CD4-positive, alpha-beta T cell treated with Interferon alpha-2 for 1 hour (primary cell): ENCODE measurements at places on chromosomes 11 and 22.

DNA sequence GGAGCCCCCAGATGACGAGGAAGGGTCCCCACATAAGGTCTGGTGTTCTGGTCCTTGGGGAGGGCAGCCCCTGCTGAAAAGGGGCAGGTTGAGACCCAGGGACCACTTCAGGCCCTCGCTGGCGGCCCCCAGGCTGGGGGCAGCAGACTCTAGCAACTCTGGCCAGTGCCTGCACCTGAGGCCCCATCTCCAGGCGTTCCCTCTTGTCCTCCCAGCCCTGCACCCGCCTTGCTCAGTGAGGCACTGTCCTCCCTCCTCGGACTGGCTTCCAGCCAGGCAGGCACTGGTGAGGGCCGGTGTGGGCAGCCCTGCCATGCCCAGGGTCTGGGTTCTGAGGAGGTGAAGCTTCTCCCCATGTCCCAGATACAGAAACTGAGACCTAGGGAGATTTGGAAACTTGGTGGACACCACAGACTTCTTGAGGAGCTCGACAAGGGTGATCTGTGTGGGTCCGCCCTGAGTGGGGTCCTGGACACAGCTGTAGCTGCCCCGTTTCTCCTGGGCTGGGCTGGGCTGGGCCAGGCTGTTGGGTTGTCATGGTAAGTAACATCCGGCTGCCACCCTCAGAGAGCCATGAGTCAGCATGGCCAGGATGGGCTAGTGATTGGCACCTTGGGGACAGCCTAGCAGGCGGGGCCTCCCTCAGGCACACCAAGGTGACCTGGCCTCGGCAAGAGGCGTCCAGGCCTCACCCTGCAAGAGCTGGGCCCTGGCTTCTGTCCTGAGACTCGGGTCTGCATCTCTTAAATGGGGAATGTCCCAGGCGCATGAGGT, 11.1 kb upstream of the PHLDA2 start:
- peak; percentile 49 for DNase-seq

- no peak for DNase-seq
These were observed 40.8 kb downstream of the PLEKHA7 start for GRCh38 chr11:16973338-16973964.

DNA sequence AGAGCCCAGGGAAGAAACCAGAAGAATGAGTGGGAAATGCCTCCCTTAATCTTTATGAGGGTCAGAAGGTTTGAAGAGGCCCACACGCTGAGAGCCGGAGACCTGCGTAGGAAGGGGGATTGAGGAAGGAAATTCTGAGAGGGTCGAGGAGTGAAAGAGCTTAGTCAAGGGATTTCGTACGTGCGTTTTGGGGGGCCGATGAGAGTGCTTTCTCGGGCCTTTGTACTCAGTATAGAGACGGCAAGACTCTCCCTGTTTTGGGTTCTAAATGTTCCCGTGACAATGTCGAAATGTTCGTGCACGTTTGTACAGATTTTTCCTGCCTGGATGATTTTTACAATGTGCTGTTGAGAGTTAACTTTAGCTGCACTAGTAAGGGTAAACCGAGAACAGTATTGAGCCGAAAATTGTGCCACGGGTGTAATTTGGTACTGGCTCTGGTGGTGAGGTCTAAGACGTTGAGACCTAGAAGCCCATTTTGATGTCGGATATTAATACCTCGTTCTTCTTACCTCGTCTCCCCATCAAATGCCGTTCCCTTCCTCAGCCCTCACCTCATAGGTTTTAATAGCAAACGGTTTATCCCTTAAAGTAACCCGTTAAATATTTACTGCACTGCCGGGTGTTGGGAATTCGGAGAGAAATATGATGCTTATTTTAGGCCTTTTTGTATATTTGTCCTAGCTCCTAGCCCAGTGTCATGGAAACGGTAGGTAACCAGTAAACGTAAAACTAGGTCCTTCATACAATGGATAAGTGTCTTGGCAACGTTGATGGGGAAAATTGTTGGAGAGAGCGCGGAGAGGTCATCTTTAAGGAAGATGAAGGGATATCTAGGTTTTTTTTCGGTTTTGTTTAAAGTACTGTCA, 734 bp downstream of the C11orf58 start:
- DNase-seq: peak; percentile 1

- no peak for DNase-seq
These were observed 64.2 kb downstream of the HIPK3 start for GRCh38 chr11:33321422-33321821.

GRCh38 chr11:111514216-111515031, at the start of gene HOATZ:
Gene HOATZ (plus strand): TSS chr11:111514778. CDS start chr11:111514785, 7 bp downstream.
- peak; percentile 7 for DNase-seq

- DNase-seq: no peak
These were observed 3.1 kb upstream of the MMP27 start for GRCh38 chr11:102708654-102709053.

DNA sequence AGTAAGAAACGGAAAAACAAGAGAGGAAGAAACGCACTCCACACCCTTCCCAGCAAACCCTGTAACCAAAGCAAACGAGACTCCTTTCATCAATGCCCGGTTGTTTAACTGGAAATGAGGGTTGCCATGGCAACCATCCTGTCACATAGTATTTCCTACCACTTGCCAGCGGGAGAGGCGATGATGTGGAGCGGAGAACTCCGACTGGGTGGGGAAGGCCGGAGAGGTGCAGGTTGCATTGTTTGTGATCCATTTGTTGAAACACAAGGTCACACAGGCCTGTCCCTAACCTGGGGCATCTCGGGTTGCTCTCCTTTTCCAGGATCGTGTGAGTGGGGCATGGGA, 609.9 kb downstream of the BUD13 start:
- no peak for DNase-seq

DNA sequence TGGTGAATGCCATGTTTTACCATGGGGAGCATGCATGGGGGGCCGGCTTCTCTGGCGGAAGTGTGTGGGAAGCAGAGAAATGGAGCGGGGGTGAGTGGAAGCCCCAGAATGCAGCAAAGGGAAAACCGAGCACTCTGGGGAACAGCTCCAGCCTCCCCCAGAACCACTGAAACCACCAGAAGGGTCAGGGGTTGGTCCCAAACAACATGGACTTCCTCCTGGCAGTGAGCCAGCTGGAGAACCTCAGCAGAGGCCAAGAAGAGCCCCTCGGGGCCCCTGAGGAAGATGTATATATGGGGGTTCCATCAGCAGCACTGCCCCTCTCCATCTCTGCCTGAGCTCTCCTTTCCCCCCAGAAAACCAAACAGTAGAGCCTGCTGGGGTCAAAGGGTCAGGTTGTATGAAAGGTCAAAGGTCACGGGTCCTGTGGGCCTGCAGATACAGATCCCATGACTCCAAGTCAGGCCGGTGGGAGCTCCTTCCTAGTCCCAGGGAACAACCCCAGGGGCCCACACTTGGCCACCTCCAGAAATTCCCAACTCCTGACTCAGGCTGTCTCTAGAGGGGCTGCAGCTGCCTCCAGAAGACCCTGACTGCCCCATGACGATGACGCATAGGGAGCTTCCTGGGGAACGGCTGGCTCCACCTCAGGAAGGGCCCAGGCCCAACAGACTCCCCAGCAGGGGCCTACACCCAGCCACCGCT, 48.5 kb upstream of the TIMP3 start:
- no peak for DNase-seq

DNA sequence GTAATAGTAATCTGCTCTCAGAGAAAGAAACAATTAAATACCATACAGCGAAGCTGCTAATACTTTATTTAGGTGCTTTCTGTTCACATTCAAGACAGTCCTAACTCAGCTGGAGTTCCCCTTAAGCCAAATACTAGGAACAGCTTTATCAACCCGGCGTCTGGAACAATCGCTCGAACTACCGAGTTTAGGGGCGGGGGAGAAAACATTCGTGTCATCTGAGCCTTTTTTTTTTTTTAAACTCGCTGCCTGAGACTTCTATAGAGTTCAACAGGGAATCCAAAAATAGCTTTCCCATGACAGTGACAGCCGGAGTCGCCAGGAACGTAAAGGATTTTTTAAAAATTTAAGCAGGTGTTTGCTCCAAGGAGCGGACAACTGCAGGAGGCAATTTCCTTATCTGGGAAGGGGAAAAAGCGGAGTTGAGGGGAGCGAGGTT, 852 bp downstream of the TRAF6 start:
- DNase-seq: peak; percentile 71

DNA sequence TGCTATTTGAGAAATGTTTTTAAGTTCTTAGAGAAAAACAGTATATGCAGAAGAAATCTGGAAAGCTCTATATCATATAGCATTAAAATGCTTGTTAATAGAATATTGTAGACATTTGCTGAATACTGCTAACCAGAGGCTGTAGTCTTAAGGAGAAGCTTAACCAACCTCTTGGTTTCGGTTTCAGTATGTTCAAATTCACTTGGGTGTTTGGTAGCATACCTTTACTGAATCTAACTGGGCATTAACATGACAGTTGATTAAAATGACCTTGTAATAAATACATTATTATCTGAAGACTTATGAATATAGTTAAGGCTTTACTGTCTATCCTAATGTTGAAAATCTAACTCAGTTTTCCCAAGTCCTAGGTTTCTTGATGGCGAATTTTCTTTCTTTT, 5.4 kb downstream of the PCF11 start:
- DNase-seq: no peak

- DNase-seq: no peak
These were observed 21.2 kb downstream of the GDPD5 start for GRCh38 chr11:75504501-75504900.

GRCh38 chr22:22425783-22426624, 82.5 kb downstream of the ZNF280B start:
- DNase-seq: no peak

GRCh38 chr11:113048820-113049768, 87.9 kb downstream of the NCAM1 start:
- no peak for DNase-seq

GRCh38 chr11:40280159-40281051, 1179.0 kb downstream of the LRRC4C start:
- DNase-seq: no peak

DNA sequence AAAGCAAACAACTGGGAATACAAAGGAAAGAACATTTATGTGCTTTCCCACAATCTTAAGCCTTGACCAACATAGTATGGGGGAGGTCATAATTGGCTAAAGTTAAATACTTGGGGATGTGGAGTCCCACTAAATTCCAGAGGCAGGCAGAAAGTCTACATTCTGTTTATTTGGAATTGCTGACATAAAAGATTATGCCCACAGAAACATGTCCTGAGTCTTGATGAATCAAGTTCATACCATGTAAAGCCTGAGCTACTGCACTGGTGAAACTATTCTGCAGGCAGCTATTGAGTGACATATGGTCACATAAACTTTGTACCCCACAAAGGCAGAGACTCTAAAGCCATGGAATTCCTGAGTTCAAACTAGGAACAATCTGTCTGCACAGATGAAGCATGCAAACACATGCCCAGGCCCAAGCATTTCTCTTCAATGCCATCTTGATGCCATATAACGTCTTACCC, 69.9 kb upstream of the CHRM4 start:
- DNase-seq: no peak

GRCh38 chr11:101717619-101718018, 133.8 kb upstream of the TRPC6 start:
- no peak for DNase-seq

GRCh38 chr11:38252620-38253019, 1654.6 kb upstream of the RAG2 start:
- DNase-seq: no peak
